H9 (cell line): ENCODE measurements at places on chromosomes 7 and 10.

DNA sequence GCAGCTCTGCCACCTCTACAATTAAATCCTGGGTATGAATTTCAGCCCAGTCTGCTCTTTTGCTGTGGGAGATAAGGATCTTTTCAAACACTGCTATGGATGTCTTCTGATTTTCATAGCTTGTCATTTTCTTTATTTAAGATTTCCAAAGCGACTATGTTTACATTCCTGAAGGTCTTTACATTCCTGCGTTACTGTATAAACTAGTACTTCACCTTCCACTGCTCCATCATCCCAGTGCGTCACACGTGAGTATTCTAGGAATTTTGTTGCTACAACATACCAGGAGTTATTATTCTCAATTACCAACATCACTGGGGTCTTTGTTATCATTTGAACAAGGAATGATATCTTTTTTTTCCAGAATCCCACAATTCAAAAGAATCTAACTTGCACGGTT is 944.7 kb downstream of the SORCS3 start:
- DNase-seq: no peak

DNA sequence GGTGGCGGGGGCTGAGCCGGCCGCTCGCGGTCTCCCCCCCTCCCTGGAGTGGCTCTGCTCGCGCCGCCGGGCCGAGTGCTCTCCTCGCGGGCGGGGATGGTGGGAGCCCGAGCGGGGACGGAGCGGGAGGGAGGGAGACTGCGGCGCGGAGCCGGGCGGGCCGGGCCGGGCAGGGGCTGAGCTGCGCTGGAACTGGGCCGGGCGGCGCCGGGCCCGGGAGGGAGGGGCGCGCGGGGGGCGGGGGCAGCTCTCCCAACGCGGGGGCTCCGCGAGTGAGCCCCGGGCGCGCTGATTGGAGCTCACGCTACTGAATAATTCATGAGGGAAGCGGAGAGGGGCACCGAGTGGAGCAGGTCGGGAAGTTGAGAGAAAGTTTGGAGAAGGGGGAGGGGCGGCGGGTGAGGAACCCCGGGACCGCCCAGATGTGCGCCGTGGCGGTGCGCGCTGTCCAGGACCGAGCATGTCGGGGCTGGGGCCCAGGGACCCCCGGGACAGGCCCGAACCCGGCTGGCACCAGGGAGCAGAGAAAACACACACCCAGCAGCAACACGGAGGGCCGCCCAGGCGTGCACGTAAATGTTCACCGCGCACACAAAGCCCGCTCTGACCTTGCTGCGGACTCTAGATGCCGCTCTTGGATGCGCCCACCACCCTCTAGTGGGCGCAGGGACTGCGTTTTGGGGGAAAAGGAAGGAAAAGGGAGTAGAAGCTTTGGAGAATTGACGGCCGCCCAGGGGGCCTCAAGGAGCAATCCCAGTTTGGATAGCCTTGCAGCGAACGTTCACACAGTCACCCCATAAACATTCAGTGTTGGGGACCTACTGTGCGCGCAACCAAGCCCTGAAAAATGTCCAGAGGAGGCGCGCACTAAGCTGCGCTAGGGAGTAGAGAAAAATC is at the start of gene EPHB4:
EPHB4 (minus strand) TSS at position 194 of the 897 bp plus-strand sequence. CDS start 493 bp downstream, outside the sequence.
- peak; percentile 94 for DNase-seq

DNA sequence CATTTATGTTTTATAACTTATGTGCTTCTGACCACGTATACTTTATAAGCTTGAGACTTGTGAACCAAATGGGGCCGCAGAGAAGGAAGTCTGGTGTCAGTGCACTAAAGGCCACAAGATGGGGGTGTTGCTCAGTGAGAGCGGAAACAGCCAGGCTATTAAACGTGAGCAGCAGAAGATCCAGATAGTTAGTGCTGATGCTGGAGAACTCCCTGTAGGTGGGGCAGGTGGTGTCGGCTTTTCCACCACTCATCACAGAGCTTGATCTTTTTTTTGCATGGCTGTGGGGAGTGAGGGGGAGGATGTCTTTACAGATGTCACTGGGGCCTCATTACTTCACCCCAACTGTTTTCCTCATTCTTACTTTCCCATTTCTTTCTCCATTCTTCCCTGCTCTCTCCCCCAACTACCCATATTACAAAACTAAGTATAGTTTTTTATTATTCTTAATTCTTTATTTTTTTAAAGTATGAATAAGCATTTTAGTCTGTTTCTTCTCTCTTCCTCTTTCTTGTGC is 34.7 kb downstream of the ACADSB start:
- DNase-seq: peak; percentile 79

GRCh38 chr7:156039971-156040677 is 227.9 kb upstream of the SHH start:
- DNase-seq: no peak
